Sigmoid colon (tissue), 7 donors: ENCODE measurements at places on chromosomes 7 and 10. TPM values are rescaled to one million over a fixed set of nuclear protein-coding genes. Genes with fewer than 3 reads are reported as not detected.

DNA sequence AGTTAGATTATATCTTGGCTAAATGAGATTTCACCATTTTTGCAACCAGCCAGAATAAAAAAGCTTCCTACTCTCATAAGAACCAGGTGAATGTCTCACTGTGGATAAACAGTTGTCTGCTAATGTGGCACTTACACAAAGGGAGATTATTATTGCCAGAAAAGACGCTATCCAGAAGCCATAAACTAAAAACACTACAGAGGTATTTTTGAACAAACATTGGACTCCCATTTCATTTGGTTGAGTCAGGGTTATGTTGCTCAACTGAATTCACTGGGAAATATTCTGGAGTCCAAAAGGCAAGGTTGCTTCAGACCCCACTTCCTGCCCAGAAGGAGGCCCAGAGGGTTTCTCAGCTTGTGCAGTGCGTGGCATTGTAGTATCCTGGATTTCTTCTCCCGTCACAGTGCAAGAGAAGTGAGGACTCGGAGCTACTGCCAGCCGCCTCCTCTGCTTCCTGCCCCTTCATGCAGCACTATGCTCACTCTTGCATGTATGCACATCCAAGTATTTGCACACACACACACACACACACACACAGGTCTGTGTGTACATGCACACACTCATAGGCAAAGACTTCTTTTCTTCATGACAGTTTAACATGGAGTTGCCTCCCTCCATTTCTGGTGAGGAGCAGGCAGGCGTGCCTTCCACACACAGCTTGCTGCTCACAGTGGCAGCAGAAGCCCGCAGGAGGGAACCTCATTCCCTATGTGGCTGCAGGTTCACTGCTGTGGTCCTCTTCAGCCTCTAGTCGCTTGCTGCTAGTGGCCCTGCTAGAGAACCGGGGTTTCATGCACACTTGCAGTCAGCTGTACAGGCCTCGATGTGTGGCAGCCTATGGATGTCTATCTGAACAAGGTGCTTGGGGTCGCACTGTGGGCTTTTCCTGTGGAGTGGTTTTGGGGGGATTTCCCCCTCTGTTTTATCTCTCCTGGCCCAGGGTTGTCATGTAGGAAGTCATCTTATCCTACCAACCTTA, 10.1 kb downstream of the DENND10 start:
- DNase-seq, result peak; percentile 81

MPP7 gene
- 29.7 TPM for total RNA-seq

DNA sequence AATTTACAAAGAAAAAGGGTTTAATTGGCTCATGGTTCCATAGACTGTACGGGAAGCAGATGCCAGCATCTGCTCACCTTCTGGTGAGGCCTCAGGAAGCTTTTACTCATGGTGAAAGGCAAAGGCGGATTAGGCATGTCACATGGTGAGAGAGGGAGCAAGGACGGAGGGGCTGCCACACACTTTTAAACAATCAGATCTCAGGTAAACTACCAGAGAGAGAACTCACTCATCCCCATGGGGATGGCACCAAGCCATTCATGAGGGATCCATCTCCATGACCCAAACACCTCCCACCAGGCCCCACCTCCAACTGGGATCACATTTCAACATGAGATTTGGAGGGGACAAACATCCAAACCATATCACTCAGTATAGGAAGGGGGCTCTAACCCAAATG, 183.9 kb downstream of the COBL start:
- DNase-seq, result no peak

- DNase-seq, result peak; percentile 63
These were observed 3.0 kb upstream of the HOXA7 start for GRCh38 chr7:27159266-27160144.

GRCh38 chr10:86644152-86644793, 10.1 kb upstream of the OPN4 start:
- no peak for DNase-seq

RPEL1 gene
- not detected for total RNA-seq

DNA sequence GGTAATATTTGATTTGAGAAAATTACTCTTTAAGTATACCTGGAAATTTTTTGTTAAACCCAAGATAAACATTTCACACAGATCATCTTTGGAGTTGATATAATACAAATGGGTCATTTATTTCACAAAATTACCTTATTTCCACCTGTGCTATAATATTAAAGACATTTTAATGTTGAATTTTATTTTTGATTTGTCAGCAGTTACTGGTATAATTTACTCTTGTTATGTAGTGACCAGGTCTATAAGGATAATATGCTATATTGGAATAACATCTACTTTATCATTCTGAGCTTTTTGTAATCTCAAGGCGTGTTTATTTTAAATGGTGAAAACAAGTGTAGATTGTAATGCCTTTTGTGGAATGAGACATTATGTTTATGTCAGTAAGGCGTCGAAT, 26.6 kb downstream of the PRKAR2B start:
- no peak for DNase-seq

DNA sequence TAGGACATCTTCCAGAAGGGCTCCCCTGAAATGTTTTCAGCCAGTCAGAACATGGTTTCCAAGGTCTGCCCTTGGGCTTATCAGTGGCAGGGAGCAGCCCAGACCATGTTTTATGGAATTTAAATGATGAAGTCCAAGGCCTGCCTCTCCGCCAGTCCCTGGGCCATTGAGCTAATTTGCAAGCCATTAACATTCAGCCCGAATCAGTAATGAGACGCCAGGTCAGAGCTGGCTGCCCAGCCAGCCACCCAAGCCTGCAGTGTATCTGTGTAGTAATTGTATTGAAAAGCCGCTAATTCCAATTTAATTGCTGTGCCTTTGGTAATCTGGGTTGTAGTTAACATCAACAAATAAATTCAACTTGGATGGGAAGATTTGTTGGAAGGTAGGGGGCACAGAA, 131.4 kb downstream of the PAXIP1 start:
- DNase-seq, result peak; percentile 13

DNA sequence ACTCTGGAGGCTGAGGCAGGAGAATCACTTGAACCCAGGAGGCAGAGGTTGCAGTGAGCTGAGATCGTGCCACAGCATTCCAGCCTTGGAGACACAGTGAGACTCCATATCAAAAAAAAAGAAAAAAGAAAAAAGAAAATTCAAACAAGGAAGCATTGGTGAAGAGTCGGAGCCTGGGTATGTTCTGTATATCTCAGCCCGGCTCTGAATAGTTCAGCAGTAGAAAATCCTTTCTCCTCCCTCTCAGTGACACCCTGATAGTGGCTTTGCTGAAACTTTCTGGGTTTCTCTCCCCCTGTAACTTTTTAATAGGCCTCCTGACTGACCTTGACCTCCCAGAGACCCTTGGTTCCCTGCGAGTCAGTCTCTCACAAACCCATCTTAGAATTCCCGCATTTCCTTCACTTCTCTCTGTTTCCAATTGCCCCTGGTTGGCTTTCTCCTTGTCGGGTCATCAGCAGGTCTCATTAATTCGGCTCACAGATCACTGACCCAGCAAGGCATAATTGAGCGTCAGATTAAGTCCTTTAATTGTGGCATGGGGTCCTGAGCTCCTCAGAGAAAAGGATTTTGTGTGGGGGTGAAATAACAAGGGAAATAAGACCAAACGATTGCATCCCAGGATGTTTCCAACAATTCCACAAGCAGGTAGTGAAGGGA, 541.6 kb upstream of the NRP1 start:
- DNase-seq, result no peak

DNA sequence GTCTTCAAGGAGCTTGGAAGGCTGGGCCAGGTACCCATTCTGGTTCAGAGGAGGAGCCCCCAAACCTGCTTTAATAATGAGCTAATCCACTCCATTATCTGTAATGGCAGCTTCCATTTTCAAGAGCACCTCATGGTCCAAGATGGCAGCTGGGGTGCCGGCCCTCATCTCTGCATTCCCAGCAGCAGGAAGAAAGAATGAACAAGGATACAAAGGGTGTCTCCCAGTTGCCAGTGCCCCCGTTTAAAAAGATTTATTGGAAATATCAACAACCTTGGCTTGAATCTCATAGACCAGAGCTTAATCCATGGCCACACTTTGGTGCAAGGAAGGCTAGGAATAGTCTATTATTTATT, 8.5 kb downstream of the LAT2 start:
- no peak for DNase-seq

DPP6 gene
- 37.4 TPM for total RNA-seq

IQUB gene
- total RNA-seq, result 0.66 TPM

DNA sequence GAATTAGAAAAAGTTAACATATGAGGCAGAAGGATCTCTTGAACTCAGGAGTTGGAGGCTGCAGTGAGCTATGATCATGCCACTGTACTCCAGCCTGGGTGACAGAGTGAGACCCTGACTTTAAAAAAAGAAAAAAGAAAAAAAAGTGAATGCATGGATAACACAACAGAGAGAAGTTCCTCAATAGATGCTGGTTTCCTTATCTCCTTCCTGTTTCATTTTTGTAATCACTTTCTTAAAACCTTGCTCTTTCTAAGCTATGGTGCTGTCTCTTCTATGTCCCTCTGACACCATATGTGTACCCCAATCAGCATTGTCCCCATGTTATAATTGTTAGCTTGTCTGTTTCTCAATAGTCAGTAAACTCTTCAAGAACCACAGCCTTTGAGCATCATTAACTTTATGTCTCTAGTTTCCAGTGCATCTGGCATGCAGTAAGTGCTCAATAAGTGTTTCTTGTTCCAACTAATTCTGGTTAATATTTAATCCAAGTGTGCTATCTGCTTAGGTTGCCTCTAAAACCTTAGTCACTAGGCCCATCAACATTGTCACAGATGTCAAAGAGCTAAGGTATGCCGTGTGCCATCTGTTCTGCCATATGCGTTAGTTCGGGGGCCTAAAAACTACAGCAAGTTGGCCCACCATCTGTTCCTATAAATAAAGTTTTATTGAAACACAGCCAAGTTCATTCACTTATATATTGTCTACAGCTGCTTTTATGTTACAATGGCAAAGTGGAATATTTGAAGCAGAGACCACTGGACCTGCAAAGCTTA, 36.2 kb downstream of the MPP7 start:
- no peak for DNase-seq

GRCh38 chr7:146982482-146982881, 865.9 kb downstream of the CNTNAP2 start:
- DNase-seq, result no peak

DNA sequence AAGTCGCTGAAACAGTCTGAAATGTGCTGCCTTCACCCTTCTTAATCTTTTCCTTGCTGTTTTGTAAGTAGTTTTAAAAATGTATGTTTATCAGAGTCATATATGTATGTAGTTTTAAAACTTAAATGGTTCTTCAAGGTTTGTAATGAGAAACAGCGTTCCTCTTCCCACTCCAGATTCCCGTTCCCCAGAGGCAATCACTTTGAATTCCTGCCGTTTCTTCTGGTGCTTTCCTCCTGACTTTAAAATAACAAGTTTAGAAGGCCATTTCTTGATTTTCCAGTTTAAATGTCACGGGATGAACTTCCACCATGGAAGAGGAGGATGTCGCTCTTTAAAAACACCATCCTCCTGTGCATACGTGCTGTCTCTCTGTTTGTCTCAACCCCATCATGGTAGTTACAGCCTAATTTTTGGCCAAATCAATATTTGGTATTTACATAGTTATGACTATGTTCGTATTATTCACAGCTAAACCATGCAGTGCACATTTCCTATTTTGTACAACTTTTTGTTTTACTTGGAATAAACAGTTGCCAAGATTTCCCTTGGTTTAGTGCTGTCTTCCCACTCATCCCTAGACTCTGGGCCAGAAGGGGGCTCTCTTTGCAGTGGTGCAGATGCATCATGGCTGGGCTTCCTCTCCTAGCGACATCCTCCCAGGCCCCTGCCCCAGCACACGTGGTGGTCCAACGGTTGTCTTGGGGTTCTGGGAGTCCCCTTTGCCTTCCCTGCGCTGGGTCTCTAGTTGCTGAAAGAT, 151.4 kb downstream of the PTPN20 start:
- DNase-seq, result peak; percentile 40

DNA sequence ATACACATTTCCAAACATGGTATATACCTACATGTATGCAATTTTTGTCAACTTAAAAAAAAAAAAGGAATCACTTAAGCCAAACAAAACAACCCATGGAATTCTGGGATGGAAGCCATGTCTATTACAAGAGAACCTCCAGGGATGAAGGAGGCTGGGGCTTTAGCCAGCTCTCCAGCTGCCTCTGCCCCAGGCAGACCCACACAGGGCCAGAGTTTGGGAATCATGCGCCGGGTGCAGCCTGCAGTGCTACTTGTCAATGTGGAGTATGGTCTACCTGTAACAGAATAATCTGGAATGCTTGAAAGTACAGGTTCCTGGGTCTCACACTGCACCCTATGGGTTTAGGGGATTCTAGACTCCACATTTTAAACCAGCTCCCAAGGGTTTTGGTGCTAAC, 10.8 kb downstream of the ATP6V0E2 start:
- DNase-seq, result no peak

WIPF3 gene
- 0.81 TPM for total RNA-seq

TNS3 gene
- total RNA-seq, result 23.9 TPM

- DNase-seq, result peak; percentile 90
These were observed 1.1 kb downstream of the EPHB6 start for GRCh38 chr7:142855756-142856564.

TRIM74 gene
- total RNA-seq, result not detected

GRCh38 chr10:89613582-89613981, 31.5 kb downstream of the PANK1 start:
- no peak for DNase-seq

DNA sequence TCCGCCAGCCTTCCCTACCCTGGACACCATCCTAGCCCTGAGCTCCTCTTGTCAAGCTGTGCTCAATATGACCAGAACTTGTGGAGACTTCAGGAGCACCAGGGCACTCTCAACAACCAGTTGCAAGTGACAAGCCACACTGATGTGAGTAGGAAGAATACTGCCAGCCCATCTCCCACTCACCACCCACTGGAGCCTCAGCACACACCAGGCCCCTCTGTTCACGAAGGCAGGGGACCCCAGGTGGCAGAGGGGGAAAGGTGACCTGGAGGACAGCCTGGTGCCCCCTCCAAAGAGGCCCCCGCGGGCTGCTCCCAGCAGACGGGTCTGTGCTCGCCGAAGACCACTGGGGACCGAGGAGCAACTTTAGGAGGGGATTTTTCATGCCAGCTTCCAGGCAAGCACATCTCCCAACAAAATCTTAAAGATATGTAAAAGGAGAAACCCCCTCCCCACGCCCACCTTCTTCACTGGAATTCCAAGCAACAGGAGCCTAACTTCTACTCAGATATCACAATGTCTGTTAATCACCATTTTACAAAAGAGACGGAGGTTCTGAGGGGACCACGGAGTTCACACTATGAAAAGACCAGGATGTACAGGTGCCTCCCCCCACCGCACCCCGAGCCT, 1.0 kb downstream of the MMD2 start:
- no peak for DNase-seq
